ENCODE measurements at places on chromosomes 11 and 22.

DNA sequence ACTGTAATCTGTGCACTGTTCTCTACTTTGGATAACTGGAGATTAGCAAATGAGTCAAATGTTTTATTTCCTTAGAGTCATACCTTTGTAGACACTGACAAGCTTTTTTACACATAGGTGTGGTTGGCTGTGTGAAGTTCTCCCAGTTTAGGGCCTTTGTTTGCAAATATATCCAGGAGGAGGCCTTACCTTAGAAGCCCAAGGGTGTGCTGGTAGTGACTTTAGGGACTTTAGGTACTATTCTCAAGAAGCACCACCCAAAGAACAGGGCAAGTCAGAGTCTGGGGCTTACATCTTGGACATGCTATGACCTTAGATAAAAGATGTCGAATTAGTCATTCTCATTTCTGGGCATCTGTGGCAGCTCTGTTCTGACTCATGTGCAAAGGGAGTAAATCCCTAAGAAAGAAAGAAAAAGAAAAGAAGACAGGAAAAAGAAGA, 4.8 kb upstream of the FAR1 start:
- peak; percentile 21 for DNase-seq

GRCh38 chr11:71999362-71999761, 653 bp downstream of the IL18BP start:
- DNase-seq, result peak; percentile 80

DNA sequence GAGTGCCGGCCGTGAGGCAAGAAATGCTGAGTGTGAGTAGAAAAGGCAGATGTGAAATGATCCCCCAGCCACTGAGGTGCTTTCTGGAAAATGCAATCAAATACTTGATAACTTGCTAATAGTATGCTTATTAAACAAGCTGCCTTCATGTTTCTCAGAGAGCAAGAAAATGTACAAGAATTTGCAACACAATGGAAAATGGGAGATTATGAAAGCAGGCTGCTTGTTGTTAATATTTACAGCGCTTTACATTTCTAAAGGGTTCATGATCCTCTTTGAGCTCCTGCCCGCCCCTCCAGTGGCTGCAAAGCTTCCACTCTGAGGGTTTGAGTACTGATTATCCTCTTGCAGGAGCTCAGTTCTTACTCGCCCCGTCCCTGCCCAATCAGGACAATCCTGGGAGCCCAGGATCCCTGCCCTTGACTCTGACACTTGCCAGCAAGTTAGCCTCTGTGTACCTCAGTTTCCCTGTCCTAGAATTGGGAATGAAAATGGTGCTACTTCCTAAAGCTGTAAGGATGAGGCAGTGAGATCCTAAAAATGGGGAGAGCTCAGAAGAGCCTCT, 645.1 kb downstream of the TBC1D22A start:
- no peak for DNase-seq

DNA sequence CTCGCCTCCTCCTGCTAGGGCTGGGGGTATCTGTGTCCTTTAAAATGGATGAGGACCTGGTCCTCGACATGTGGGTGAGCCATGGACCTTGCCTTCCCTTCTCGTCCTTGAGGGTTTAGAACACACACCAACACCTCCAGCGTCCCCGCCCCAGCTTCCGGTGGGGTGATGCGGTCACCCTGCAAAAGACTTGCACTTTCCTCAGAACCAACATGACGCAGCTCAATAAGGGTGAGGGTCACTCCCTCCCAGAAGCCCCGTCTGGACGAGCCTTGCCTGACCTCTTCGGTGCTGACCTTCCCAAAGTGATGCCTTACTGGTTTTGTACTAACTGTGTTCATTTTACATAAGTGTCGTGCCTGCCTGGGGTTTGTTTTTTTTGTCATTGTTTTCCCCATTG, 41.0 kb downstream of the DBX1 start:
- DNase-seq, result no peak

GRCh38 chr22:40547729-40548143, 88.8 kb downstream of the MRTFA start:
- peak; percentile 54 for DNase-seq

DNA sequence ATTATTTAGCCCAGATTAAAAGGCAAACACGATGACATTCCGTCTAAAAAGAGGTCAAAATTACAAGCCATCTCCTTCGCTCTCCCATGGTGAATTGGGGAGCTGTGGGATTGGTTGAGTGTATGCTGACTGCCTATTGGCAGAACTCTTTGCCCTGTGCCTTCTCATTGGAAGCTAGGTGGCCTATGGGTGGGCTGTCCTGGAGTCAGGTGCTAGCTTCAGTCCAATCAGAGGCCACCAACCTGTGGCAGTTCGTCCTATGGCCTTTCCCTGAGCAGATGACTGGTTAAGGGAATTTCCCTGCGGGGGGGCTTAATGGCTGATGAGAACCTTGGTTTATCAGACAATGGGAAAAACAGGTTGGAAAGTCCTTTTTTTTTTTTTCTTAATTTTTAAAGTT, 3.2 kb upstream of the MTMR3 start:
- peak; percentile 9 for DNase-seq

GRCh38 chr11:120132645-120133185, 5.2 kb downstream of the TRIM29 start:
- no peak for DNase-seq

- peak; percentile 68 for DNase-seq
Measured at GRCh38 chr11:46711303-46711702, 7.7 kb upstream of the F2 start.

DNA sequence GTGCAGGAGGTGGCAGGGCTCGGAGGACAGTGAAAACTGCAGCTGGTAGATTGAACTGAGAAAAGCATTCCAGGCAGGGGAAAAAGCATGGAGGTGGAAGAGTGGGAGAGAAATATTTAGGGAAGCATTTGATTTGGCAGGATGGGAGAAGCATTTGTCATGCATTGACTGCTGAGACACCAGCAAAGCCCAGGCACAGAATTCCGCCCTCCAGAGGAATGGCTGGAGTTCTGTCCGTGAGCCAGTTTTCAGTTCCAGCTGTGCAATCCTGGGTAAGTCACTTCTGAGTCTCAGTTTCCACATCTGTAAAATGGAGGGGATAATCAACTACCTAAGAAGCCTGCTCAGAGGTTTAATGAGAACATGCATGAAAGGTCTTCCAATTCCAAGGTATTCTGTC, 4.3 kb upstream of the TSKU start:
- peak; percentile 24 for DNase-seq

DNA sequence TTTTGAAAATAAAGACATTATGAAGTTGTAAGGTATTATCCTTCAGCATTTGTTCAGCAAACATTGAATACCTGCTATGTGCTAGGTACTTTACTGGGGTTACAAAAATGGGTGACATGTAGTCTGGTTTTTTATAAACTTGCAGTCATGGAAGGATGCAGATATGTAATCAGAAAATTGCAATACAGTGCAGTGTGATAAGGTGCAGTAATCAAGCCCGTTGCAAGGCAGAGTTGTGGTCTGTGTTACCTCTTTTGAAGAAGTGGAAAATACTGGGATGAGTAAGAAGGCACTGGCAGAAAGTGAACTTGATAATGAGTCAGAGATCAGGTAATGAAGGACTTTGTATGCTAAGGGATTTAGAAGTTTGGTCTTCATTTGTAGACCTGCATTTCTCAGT, 8.1 kb downstream of the FBXO7 start:
- DNase-seq, result no peak

- no peak for DNase-seq
Measured at GRCh38 chr11:134634897-134635831, 223.1 kb upstream of the B3GAT1 start.

GRCh38 chr11:68632802-68633201, 51.5 kb upstream of the GAL start:
- peak; percentile 58 for DNase-seq

- DNase-seq, result peak; percentile 90
Measured at GRCh38 chr11:64856382-64857227, 12.2 kb upstream of the CDC42BPG start.

DNA sequence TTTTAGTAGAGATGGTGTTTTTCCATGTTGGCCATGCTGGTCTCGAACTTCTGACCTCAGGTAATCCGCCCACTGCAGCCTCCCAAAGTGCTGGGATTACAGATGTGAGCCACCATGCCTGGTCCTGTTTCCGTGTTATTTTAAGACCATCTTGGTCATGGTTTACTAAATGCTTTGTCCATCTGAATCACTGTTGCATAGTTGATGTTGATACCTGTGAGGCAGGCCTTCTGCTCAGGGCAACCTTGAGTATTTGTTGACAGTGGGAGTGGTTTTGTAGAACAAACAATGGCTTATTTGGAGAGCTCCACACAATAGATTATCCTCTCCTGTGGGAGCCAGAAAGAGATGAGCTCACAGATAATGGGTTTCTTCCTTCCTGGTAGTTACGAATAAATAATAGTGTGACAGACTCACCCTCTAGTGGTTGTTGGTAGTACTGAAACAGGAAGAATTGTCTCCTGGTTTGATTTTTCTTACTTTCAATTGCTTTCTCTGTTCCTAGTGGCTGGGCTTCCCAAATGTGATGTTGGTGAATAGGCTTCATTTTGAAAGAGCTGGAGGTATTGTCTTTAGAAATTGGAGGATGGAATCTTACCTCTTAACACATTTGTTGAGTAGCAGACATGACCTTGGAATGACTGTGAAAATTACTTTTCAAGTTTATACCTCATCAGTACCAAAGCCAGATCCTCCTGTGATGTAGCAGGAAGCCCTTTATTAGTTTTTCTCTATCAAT, 39.0 kb downstream of the CTNND1 start:
- DNase-seq, result peak; percentile 77

- peak; percentile 92 for DNase-seq
Measured at GRCh38 chr11:118401880-118402590, 629 bp downstream of the ATP5MG start.

DNA sequence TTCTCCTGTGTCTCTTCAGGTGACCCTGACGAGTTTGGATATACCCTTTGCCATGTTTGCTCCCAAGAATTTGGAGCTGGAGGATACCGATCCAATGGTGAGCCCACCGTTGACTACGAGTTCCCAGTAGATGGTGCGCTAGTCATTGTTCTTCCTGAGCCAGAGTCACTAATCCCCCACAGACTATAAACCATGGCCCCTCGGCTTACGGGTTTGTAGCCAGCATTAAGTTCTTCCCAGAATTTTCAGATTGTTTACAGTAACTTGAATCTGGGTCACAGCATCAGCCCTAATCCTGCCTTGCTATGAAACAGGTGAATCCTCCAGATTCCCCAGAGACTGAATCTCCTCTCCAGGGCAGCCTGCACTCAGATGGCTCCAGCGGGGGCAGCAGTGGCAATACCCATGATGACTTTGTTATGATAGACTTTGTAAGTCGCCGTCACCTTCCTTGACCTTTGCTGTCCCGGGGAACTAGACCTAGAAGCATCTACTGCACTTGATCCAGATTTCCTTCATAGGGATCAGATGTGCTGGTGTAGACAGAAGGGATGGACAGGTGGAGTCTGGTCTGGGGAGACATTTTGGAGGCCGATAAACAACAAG, 31.8 kb downstream of the ARHGAP1 start:
- no peak for DNase-seq

DNA sequence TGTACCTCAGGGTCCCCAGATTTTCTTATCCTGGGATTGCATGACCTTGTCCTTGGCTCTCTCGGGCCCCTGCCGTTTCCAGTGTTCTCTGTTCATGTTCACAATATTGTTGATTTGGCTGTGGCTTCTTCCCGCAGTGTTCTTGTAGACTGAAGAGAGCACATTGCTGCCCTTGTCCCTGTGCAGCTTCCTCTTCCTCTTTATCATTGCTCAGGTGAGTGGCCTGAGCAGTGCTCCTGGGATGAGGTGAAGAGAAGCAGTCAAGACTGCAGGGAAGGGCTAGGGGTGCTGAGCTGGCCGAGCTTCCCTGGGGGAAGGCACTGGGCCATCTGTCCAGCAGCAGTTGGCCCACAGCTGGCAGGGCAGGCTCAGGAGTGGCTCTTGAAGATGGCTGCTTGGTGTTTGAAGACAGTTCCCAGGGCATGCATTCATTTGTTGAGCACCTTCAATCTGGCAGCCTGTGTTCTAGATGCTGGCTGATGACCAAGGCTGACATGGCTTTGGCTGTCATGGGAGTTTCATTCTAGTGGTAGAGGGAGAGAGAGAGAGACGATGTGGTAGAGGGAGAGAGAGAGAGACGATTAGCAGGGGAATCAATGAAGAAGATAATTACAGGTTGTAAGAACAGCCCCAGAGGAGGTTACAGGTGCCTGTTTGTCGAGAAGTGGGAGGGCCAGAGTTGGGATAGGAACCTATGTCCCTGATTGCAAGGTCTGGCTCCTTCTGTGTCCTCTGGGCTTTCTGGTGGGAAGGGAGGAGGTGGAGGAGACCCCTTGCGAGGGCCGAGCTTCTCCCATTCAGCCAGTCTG, 17.4 kb downstream of the BMAL1 start:
- no peak for DNase-seq

- peak; percentile 32 for DNase-seq
Measured at GRCh38 chr11:28528217-28528616, 420.0 kb downstream of the METTL15 start.

DNA sequence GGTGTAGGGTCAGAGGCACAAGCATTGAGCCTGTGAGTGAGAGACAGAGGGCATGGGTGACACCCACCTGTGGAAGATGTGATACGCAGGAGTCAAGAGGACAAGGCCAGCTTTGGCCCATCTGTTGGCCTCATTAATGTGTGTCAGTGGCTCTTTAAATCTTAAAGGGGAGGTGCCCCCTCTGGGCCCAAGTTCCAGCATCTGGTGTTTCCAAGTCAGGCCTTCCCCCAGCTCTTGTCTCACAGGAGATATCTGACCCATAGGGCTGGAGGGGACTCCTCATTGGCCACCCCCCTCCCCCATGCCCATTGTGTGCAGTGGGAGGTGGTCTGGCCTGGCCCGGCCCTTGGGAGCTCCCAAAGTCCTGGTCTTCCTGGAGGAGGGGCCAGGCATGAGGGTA, 8.9 kb downstream of the KCNK7 start:
- DNase-seq, result peak; percentile 73

DNA sequence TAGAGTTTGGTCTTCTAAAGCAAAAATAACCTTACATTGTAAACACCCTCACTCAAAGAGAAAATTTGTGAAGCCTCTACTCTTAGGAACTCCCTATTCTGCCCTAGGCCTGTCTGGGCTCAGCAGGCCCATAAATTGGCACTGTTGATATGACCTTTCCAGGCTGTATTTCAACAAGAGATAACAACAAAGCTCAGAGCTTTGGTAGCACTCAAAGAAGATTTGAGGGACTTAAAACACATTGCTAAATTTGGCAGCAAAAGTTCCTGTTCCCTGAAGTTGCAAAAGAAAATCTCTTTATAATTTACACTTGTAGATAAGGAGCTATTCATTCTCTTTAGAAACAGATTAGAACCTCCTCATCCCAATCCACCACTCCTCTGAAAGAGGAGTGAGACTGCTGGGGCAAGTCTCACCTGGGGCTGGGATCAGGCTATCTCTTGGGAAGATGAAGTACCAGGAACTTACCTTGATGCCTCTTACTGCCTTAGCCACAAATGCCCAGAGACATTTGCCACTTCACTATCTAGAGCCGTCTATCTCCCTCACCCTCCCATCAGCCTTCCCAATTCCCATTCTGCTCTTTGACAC, 110.4 kb upstream of the AKIP1 start:
- DNase-seq, result no peak

GRCh38 chr11:128653801-128654231, 40.1 kb upstream of the FLI1 start:
- peak; percentile 73 for DNase-seq

- peak; percentile 90 for DNase-seq
Measured at GRCh38 chr11:20087118-20087521, 73.2 kb downstream of the DBX1 start.

GRCh38 chr22:46073683-46074504, 76.4 kb upstream of the PPARA start:
- DNase-seq, result peak; percentile 59

All from EH (cell line).